ENCODE measurements at places on chromosomes 4 and X. TPM values are rescaled to one million over a fixed set of nuclear protein-coding genes. Genes with fewer than 3 reads are reported as not detected.

Gene UGT2A1
- polyA plus RNA-seq = not detected

Gene MAML3
- polyA plus RNA-seq = 0.34 TPM

- no peak for DNase-seq
Measured at GRCh38 chrX:114717921-114718320, 134.0 kb downstream of the HTR2C start.

- DNase-seq = no peak
Measured at GRCh38 chr4:28879178-28879577, 1841.0 kb upstream of the PCDH7 start.

Gene BEX5
- polyA plus RNA-seq = 1.8 TPM

All from keratinocyte (primary cell).